ENCODE measurements at places on chromosomes 7 and 10.
A peak's percentile ranks its signal among the peaks of the same experiment; 100 is the strongest.

DNA sequence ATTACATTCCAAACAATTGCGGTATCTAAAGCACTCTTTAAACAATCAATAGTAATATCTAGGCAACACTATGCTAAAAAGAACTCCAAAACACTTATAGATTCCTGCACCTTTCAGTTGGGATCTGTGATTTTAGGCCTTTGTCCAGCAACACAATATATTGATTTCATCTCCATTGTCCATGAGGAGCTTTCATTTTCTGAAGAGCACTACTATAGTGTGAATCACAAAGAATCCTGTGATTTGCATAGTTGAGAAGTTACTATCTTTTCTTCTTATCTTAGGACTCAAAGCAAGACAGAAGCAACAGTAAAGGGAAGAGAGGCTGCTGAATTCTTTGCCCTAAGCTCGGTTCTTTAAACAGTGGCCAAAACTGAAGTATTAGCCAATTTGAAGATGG, 846.8 kb downstream of the IPMK start:
- no peak for DNase-seq

- no peak for DNase-seq
These were observed 100.0 kb downstream of the LSM5 start for GRCh38 chr7:32390210-32390609.

GRCh38 chr7:126658684-126659083, 594.1 kb downstream of the GRM8 start:
- no peak for DNase-seq

DNA sequence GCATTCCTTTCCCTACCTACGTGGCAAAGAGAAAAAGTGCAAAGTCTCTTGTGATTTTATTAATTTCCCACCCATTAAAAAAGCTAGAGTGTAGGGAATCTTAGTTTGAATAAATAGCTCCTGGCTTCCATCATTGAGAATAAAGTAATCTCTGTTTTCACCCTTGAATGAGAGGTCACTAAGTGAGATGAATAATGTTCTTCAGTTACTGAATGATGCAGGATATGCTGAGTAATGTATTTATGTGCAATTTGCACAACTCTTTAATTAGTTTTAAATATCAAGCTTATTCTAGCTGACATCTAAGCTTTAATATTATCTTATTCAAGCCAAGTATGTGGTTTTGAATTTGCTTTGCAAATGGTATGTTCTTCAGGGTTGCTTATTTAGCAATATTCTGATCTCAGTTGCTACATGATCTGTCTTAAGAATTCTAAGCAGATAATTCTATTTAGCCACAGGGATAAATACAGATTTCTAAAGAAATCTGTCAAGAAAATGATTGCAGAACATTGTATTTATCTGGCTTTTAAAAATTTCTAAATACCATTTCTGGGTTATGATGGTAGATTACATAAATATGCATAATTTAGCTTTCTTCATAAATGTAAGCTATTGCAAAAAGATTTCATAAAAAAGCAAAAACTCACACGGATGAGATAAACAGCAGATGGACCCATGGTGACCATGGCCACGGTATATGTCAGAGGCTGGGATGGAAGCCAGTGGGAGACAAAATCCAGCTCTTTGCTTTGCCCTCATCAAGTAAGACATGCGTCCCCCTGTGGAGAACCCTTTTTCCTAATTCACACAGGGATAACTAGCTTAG, 141.0 kb downstream of the MACC1 start:
- no peak for DNase-seq

DNA sequence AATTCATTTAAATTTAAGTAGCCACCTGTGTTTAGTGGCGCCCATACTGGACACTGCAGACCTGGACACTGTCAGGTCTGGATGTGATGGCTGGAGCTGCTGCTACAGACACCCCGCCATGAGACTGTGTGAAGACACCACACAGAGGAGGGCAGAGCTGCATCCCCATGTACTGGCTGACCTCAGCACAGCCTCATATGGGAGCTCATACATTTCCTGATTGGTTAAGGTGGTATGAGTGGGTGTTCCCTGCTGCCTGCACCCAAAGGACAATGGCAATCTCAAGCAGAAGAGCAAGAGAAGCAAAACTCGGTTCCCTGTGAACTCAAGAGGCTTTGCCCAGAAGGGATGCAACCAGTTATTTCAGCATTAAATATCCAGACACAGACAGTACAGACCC, 60.0 kb downstream of the DLG5 start:
- no peak for DNase-seq

- DNase-seq = no peak
These were observed 176.2 kb upstream of the ITGB1 start for GRCh38 chr10:33134011-33134751.

DNA sequence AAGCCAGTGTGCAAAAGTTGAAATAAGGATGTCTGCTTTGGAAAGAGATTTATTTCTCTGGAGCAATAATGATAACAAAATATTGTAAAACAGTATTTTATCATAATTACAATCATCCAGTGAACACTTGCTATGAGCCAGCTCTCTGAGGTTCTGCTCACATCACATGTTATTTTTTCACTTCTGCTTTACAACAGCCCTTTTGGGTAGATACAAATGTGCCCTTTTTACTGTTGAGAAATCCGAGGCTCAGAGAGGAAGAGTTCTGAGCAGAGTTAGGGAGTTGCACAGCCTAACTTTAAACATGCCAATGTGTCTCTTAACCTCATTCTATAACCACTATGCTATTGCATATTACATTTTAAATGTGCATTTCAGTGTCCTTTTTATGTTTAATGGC, 232.6 kb upstream of the CDC14C start:
- no peak for DNase-seq

- DNase-seq = peak; percentile 78
These were observed 272.5 kb downstream of the SEMA3A start for GRCh38 chr7:83921941-83922607.

DNA sequence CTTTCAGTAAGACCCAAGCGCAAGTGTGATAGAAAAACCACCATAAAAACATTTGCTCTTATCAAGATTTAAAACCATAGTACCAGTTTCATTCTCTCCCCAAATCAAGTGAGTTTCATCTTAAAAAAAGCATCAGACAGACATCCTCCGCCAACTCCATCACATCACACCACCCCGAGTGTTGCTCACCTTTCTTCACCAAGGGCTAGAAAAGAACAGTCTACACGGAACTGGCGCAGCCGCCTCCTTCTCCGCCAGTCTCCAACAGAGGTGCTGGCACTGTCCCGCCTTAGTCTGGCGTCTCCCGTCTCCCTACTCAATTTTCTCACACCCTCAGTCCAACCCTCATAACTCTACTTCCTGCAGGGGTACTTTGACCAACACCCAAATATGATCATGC, 46.9 kb upstream of the WIPI2 start:
- DNase-seq = no peak

GRCh38 chr7:134780166-134780828, 863 bp downstream of the CALD1 start:
- no peak for DNase-seq

- DNase-seq = no peak
These were observed 61.0 kb upstream of the DUSP5 start for GRCh38 chr10:110436554-110437350.

DNA sequence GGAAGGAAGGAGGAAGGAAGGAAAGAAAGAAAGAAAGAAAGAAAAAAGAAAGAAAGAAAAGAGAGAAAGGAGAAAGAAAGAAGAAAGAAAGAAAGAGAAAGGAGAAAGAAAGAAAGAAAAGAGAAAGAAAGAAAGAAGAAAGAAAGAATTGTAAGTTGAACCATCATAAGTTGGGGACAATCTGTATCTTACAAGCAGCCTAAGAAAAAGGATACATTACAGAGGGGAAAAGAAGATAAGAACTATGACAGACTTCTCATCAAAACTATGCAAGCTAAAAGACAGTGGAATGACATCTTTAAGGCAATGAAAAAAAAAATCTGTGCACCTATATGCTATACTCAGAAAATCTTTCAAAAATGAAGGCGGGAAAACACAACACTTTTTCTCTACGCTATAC, 50.3 kb upstream of the SP4 start:
- DNase-seq = no peak

- DNase-seq = no peak
These were observed 53.7 kb upstream of the ZRANB1 start for GRCh38 chr10:124888262-124888661.

DNA sequence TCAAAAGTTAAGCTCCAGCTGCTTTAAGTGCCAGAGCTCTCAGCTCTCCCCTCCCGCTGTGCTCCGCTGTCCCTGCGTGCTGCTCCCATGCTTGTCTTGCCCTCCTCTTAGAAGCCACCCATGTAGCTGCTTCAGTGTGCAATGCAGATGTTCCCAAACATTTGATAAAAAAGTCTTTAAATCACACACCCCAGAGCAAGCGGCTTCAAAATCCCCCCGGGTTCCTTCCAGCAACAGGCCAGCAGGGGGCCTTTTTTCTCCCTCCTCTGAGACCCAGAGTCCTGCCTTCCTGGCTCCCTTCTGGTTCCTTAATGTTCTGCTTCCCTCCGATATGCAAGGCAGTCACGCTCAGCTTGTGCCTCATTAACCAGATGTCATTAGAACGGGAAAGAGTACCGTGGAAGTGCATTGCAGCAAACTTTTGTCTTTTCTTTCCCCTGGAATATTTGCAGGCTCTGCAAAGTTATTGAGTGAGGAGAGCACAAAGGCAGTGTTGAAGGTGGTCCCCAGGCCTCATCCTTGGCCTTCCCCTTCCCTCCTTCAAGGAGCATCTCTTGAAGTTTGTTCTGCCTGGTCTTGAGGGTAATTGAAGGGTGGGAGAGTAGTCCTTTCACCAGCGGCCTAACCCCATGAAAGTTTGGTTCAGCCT, 25.5 kb downstream of the LDB3 start:
- DNase-seq = no peak

DNA sequence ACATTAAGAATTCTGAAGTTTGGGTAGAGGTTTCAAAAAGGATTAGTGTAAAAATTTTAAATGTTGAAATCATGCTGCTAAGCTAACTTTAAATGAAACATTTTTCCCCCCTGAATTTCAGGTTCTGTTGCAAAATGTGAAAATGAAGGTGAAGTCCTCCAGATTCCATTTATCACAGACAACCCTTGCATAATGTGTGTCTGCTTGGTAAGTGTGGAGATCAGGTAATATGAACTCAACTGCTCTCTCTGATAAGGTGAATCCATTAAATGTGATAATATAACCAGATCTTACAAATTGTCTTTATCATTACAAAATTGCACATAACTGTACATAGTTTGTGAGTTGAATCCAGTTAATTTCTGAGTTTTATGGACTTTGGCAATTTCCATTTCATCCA, 1.4 kb downstream of the BMPER start:
- DNase-seq = no peak

DNA sequence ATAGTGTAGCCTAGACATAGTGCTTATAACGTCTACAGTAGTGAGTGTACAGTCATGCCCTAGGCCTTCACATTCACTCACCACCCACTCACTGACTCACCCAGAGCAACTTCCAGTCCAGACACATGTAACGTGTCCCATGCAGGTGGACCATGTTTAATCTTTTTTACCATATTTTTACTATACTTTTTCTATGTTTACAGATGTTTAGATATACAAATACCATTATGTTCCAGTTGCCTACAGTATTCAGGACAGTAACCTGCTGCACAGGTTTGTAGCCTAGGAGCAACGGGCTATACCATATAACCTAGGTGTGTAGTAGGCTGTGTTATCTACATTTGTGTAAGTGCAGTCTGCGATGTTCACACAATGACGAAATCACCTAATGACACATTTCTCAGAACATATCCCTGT, 11.0 kb downstream of the MPP7 start:
- no peak for DNase-seq

- DNase-seq = no peak
These were observed 78.1 kb downstream of the CALN1 start for GRCh38 chr7:72334066-72334465.

DNA sequence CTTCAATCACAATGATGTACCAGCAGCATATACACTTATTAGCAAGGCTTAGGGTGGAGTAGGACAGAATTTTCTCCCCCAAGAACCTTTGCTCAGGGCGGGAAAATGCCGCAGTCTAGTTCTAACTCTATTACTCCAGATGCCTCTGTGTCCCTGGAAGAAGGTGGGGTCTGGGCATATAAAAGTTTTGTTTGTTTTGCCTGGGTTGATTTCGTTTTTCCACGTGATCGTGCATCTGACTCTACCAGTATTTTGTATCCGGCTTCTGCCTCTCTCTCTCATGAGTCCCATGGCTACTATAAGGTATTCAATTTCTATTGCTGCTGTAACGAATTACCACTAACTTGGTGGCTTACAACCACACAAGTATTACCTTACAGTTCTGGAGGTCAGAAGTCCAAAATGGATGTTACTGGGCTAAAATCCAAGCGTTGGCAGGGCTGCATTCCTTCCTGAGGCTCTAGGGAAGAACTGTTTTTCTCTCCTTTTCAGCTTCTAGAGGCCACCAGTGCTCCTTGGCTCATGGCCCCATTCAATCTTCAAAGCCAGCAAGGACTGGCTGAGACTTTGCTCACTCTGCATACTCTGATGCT, 181.2 kb upstream of the PRSS58 start:
- DNase-seq = no peak

DNA sequence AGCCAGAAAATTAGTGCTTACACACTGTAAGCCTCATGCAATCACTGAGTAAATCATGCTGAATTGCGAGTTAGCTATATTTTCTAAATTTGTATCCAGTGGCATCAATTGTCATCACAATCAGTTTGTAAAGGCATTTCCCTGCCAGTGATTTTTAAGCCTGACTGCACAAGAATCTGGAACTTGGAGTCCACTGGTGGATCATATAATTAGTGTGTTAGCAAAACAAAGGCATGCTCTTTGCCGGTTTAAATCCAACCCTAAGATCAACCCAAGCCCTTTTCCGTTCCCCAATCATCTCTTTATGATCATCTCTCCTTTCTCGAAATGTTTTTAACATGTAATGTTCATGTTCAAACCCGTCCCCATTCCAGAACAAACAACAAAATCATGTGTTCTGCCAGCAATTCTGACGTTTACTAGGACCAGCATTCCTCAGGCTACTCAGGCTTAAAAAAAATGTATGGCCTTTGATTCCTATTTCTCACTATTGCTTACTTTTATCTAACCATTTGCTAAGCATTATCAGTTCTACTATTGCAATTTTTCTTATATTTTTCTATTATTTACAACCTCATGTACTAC, 649.2 kb downstream of the SORCS1 start:
- no peak for DNase-seq

DNA sequence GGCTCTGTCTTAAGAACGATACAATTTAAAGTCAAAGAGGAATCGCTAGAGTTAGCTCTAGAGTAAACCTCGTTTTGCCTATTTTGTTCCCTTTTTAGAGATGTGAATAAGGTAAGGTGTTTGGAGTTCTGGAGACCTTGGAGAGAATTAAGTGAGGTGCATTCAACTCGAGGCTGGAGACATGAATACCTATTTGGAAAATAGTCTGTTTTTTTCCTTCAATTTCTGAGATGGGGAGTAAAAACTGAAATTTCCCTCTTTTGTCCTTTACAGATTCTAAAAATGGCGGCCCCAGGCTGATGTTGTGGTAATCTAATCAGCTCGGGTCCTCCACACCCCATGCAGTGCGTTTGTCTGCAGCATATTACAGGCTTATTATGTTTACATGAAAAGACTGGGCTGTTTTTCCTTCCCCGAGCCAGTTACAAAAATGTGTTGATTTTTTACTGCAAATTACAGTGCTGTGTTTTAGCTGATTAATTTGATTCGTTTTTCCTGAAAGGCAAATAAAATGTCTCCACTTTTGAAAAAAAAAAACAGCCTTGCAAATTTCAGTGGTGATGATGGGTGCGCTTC, 1.5 kb downstream of the KMT2E start:
- no peak for DNase-seq
